ENCODE measurements at places on chromosomes 12 and 14.

DNA sequence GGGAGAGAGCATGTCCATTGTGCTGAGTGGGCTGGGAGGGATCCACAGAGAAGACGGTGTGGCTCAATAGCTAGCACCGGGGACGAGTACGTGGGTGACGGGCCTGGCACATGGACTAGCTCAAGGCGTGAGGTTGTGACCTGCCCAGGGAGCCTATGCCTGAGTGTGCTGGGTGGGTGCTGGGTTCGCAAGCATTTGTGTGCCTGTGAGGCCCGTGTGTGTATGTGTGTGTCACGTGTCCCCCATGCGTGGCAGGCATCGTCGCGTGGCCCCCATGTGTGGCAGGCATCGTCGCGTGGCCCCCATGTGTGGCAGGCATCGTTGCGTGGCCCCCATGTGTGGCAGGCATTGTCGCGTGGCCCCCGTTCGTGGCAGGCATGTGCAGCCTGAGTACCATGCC, 109.2 kb downstream of the TMEM121 start:
- DNase-seq = no peak

- DNase-seq = no peak
These were observed 1.0 kb upstream of the ANG start for GRCh38 chr14:20687362-20688166.

- DNase-seq = no peak
These were observed 12.5 kb downstream of the TIMM9 start for GRCh38 chr14:58414845-58415244.

GRCh38 chr14:91352728-91353692, 64.6 kb downstream of the CCDC88C start:
- DNase-seq = no peak

- DNase-seq = no peak
These were observed 607 bp downstream of the OS9 start for GRCh38 chr12:57694459-57695019.

- no peak for DNase-seq
These were observed 32.4 kb upstream of the HELB start for GRCh38 chr12:66269757-66270383.

GRCh38 chr12:124790650-124791400, 72.8 kb downstream of the SCARB1 start:
- DNase-seq = no peak

- no peak for DNase-seq
These were observed 94.8 kb downstream of the LRP6 start for GRCh38 chr12:12171991-12172511.

- DNase-seq = peak; percentile 21
These were observed 70.2 kb upstream of the GPHB5 start for GRCh38 chr14:63388766-63389431.

- no peak for DNase-seq
These were observed 115.0 kb downstream of the AKAP6 start for GRCh38 chr14:32443890-32444661.

GRCh38 chr12:62642486-62642885, 175.9 kb downstream of the MON2 start:
- no peak for DNase-seq

DNA sequence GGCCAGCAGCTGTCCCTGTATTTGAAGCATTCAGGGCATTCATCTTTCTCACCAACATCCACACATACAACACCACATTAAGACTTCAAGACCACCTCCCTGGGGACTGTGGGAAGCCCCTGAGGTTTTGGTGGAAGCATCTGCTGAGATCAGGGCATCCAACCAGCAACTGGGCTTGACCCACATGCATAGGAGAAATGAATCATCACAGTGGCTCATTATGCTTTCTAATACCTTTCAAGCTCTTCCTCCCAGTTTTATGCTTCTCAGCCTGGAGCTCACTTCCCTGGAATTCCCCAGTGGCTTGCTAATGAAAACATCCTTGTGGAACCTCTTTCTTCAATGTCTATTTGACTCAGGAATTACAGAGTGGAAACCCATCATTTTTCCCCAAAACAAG, 21.4 kb upstream of the CMKLR1 start:
- DNase-seq = no peak

- DNase-seq = no peak
These were observed 136.8 kb upstream of the NOS1 start for GRCh38 chr12:117498256-117498655.

GRCh38 chr12:26162905-26163304, 32.5 kb upstream of the SSPN start:
- DNase-seq = no peak

DNA sequence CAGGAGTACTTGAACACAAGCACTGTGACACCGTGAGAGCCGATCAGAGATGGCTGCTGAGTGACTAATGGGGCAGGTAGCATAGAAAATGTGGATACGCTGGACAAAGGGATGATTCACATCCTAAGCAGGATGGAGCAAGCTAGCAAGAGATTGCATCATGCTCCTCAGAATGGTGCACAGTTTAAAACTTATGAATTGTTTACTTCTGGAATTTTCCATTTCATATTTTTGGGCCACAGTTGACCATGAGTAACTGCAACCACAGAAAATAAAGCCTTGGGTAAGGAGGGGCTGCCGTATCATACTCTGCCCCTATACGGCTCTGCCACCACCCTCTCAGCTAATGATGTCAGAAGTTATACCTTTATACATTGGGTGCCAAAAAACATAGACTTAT, 23.3 kb upstream of the MARK3 start:
- no peak for DNase-seq

- no peak for DNase-seq
These were observed 384.9 kb downstream of the SOX5 start for GRCh38 chr12:23564451-23565152.

DNA sequence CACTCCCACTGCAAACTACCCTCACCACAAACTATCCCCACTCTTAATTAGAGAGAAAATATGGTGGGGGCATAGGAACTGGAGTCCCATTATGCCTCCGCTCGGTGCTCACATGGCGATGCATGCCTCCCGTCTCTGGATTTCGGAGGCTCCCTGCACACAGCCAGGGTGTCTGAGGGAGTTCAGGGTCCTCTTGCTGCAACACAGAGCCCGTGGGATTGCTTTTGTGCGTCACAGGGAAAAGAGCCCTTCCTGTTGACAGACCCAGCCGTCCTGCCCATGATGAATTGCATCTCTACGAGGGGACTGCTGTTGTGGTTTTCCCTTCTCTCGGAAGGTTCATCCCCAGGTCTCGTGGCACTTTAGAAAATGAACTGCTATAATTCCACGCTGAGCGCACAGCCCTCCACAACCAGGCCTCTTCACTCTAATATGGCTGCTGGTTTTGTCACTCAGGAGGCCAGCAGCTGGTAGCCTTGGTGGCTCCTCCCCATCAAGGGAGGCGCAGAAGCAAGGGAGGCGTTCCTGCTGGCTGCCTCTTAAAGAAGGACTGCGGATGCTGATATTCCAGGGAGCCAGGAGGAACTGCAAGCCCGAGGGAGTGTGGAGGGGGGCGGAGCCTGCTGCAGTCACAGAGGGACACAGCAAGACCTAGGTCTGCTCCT, 158.0 kb downstream of the KCNA5 start:
- DNase-seq = no peak

GRCh38 chr14:90396341-90397339, at the start of gene CALM1:
Gene CALM1 (plus strand): TSS chr14:90397029. CDS start chr14:90397231, 202 bp downstream.
- peak; percentile 98 for DNase-seq

DNA sequence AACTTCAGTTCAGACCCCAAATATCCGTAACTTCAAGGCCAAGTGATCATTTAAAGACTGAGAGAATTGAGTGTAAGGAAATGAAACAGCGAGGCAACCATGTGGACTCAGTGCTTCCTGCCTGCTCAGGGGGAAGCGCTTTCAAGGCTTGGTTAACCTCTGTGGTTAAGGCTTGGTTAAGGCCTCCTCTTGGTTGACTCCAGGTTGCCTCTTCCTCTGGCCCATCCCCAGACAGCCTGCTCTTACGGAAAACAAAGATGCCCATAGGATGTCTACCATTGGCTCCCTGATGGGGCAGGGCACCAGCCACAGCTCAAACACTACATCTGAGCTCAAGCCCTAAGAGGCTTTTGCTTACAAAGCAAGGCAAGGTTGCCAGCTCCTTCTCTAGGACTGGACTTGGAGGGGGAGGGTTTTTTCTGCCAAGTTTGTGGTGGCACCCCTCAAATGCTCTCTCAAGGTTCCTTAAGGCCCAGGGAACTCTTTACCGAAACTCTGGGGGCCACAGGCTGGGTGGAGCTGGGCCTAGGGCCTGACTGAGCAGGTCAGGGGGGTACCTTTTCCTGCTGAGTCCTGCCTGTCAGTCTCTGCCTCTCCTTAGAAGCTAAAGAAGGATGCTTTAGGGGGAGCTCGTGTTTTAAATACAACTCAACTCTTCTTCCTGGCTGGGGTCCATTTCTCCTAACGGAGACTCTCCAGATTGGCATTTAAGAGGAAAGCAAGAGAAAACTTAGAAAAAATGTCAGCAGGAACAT, 13.7 kb downstream of the COL2A1 start:
- peak; percentile 17 for DNase-seq

DNA sequence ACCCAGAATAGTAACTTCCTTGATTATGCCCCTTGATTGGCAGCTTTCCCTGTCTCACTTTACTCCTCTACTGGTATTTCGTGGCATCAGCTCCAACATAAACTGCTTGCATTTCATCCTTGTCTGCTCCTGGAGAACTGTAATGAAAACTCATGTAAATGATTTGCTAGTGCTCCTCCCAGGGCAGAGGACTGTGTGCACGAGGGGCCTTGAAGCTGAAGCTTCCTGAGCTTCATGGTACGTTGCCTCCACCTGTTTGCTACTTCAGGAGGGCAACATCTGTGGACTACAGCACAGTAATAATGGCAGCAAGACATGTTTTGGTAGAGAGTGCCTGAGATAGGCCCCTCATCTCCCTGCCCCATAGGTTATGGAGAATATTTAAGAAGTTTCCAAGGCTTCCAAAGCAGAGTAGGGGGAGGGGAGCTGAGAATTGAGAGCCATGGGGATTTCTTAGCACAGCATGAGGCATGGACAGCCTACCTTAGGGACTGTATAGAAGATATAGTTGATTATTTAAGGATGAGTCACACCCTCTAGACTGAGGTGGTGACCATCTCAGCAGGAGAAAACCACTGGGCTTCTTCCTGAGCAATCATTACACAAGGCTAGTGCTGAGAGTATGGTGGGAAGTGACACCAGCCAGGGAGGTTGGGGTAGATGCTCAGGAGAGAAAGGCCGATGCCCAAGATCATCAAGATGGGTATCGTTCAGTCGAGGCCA, 29.5 kb downstream of the CCDC198 start:
- no peak for DNase-seq

- no peak for DNase-seq
These were observed 224.2 kb upstream of the EEA1 start for GRCh38 chr12:93153321-93153720.

DNA sequence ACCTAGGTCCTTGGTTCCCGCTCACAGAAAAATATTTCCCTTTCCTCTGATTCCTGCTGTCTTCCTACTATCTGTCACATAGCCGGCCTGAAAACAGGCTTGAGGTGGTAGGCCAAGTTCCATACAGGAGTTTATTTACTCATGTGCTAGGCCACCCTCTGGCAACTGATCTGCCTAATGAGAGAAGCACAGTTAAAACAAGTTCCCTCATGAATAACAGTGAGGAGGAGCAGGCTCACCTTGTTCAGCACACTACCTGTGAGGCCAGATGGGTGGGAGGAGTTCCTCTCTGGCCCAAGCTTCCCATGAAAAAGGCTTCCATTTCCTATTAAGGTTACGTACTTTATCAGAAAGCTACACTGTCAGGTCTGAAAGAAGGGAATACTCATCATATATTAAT, 206.0 kb downstream of the MYRFL start:
- no peak for DNase-seq

GRCh38 chr14:32559048-32559447, 229.9 kb downstream of the AKAP6 start:
- no peak for DNase-seq

GRCh38 chr12:69993433-69993832, 168.4 kb downstream of the MYRFL start:
- no peak for DNase-seq

DNA sequence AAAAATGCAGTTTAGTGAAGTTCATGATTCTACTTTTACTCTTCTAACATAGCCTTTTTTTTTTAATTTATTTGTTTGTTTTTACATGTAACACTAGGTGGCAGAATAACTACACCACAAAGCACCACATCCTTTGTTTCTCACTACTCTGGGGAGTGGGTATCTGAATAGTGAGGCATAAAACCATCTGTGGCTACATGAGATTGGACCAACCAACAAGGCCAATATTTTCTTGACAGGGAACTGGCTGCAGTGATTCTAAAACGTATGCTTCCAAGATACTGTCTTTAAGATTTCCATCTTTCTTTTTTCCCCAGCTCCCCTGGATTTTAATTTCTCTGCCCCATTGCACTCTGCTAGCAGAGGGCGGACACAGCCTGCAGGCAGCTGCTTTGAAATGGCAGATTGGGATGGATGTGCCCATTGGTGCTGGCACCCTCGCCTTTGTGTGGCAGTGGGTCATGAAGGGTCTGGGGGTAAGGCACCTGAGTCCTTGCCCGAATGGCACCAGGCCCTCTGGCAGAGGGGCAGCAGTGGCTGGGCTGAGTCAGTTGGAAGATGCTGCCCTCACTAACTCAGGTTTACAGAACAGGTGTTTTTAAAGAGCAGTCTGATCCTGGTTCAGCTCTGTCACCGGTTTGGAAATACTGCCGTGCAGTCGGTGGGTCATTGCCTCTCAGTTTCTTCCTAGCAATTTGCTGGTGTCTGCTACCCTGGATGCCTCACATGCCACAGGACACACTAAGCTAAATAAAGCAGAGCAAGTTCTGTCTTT, 429.1 kb downstream of the RAD51B start:
- DNase-seq = no peak

DNA sequence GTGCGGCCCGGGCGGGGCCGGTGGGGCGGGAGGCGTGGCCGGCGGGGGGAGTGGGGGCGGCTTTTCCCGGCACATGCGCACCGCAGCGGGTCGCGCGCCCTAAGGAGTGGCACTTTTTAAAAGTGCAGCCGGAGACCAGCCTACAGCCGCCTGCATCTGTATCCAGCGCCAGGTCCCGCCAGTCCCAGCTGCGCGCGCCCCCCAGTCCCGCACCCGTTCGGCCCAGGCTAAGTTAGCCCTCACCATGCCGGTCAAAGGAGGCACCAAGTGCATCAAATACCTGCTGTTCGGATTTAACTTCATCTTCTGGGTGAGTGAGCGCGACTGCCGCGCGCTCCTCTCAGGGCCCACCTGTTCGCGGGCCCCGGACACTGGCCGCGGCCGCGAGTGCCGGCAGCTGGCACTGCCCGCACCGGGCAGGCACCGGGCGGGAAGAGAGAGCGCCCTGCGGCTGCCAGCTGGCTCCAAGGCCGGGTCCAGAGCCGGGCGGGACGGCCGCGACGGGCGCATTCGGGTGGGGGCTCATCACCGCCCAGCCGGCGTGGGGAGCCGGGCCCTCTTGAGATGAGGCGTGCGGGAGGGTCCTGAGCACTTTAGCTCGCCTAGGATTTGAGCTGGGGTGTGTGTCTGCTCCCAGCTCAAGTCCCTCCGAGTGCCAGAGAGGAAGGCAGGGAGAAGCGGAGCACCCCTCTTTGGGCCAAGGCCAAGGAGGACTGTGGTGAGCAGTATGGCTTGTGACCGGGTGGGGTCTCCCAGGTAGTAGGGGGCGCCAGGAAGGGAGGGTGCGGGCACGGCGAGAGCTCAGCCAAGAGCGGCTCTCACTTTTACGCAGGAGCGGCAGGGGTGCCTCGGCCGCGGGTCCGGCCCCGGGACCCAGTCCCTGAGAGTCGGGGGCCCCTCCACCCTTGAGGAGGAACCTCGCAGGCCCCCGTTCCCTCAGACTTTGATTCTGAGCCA, at the start of gene CD9:
CD9 (plus strand) TSS at position 145 of the 957 bp plus-strand sequence; CDS start at position 245, 100 bp downstream.
- DNase-seq = no peak
